Stimulated activated CD4-positive, alpha-beta T cell treated with anti-CD3 and anti-CD28 coated beads, Interleukin-1b, Interleukin-23, amount 100 ng/mL, for 1 hour (primary cell): ENCODE measurements at places on chromosomes 11 and 22.
A peak's percentile ranks its signal among the peaks of the same experiment; 100 is the strongest.

DNA sequence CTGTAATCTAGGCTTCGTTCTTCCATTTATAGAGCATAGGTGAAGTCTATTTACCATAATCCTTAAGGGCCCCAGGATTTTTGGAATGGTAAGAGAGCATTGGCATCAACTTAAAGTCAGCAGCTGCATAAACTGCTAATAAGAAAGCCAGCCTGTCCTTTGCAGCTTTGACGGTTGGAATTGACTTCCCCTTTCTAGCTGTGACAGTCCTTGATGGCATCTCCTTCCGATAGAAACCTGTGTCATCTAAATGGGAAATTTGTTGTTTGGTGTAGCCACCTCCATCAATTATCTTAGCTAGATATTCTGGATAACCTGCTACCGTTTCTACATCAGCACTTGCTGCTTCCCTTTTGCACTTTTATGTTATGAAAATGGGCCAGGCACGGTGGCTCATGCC lies 58.0 kb upstream of the GLYATL1B start:
- DNase-seq, result no peak

DNA sequence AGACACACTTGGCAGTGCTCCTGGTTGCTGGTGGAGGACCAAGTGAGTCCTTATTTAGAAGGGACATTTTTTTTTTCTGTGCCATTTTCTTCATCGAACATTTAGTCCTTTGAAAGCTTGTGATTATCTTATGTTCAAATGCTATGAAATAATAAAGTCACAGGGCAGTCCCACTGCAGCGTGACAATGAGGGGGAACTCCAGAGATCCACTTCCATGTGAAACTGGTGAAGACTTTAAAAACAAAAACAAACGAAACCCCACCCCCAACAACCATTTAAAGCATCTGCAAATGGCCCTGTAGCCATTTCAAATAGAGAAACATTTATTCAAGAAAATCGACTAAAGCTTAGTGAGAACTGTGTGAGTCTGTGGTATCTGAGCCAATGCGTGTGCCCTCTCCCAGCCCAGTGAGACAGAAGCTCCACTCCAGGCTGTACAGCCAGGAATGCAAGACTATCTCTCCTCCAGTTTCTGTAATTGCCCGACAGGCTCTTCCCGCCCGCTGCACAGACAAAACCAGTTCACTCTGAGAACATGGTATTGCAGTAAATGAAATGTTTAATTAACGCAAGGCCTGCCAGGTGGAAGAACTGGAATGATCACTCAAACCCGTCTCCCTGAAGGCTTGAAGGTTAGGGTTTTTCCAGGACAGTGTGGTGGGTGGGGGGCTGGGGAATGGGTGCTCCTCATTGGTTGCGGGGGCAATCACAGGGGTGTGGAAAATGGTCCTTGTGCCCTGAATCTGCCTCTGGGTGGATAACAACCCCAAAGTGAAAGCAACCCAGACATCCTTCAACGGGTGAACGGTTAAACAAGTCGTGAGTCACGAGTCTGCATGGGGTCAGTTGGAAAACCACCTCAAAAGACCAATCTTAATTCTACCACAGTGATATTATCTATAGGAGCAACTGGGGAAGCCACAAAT lies 8.4 kb downstream of the KRTAP5-6 start:
- no peak for DNase-seq

DNA sequence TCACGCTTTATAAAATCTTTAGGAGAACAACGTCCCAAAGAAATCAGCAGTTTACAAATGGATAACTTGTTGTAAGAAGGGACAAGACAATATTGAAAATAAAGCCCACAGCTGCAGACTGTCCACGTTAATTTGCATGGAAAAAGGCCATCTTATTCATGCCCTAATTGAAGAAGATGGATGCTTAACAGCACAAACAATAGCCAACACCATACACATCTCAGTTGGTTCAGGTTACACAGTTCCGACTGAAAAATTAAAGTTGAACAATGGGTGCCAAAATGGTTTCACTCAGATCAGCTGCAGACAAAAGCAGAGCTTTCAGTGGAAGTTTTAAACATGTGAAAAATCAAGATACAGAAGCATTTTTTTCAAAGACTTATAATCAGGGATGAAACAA lies 314.2 kb downstream of the RAB38 start:
- DNase-seq, result no peak

GRCh38 chr11:61164606-61165424 lies 3.6 kb upstream of the VPS37C start:
- DNase-seq, result no peak

GRCh38 chr22:31561238-31561887 lies 65.0 kb downstream of the SFI1 start:
- DNase-seq, result peak; percentile 7

DNA sequence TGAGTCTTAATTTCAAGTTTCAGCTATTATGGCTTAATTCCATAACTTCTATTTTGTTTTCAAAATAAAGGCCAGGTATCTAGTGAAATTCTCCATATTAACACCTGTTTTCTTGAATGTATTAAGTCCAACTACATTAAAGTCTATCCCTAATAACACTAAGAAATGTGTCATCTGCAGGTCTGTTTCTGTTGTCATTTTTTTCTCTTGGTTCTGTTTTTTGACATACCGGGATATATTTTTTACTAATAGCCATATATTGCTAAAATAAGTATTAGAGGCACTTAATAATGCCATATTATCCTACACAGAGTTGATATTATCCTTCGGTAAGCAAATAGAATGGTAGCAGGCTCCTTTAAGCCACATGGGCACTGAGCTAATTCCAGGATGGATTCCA lies 176.0 kb upstream of the MPPED2 start:
- no peak for DNase-seq

DNA sequence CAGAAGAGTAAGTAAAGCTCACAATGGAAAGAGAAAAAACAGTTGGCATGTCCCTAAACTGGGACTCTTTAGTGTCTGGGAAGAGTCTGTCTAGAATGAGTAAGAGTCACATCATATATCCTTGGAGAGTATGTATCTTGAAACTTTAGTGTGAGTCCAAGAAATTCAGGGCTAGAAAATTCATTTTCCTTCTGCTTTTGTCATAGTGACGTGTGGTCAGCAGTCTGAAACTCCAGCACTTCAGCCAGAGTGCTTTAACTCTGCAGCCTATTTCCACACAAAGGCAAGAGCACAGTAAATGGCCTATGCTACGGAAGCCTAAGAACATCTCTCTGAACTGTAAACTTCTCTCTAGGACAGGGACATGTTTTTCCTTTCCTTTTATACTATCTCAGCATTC lies 174.1 kb downstream of the FAM181B start:
- no peak for DNase-seq

DNA sequence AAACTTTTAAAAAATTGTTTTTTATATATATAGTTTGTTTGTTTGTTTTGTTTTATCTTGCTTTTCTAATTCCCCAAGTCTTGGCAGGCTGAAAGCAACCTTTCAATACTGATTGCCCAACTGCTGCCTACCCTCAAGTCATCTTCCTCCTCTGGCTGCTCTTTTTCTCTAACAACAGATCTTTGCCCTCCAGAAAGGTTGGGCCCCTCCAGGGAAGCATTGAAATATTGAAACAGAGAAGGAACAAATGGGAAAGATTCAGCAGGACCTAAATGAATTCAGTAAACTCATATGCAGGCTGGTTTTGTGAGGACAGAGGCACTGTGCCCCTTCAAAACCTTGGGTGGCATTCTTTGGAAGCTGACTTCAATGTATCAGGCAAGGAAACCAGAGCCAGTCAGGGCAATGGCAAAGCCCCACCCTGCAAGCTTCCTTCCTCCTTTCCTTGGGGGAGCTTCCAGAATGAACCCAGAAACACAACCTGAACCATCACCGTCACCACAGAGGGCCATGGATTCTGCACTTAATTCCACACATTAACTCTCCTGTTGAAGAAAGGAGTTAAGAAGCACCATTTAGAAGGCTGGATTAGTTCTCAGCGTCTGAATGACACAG lies 815 bp upstream of the MS4A6A start:
- no peak for DNase-seq

DNA sequence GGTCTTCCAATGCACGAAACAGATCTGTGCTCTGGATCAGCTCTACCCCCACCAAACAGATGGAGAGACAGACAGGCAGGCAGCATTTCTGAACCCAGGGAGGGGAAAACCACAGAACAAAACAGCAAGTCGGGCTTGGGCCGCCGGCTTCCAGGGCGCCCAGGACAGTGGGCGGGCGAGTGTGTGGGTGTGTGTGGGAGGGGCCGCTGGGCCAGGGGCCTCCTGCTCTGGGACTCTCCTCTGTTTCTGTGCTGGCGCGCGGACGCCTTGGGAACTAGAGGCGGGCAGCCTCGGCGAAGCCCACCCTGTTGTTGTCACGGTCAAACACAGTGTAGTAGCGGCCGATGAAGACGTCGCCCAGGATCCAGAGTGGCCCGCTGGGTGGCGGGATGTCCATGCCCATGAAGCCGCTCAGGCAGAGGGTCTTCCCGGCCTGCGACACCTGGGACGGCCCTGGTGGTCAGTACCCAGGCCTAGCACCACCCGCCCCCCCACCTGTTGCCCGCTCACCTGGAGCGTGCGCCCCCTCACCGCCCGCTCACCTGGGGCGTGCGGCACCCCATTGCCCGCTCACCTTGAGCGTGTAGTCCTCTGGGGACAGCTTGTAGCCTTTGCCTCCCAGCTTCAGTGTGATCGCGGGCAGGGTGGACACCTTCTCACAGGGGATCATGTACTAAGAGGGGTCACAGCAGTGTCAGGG lies 3.0 kb upstream of the IFITM10 start:
- DNase-seq, result no peak

GRCh38 chr11:118216621-118217481 lies 8.0 kb downstream of the JAML start:
- DNase-seq, result no peak

- no peak for DNase-seq
These were observed 196.9 kb downstream of the SNX19 start for GRCh38 chr11:130719220-130719915.

GRCh38 chr11:31106326-31106725 lies 263.2 kb downstream of the DCDC1 start:
- no peak for DNase-seq

DNA sequence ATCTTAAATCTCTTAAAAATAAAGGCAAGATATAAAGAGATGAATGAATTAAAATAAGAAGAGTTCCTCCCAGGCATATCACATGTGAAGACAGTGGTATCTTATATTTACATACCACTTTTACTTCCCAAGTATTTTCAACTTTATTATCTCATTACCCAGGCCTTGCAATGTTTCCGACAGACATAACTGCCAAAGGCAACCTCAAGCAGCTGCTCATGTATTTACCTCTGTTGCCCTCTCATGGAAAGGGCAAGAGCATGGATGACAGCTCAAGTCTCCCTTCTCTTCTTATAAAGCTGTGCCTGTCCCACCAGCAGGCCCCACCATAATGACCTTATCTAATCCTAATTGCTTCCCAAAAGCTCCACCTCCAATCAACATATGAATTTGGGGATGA lies 894.2 kb downstream of the NTM start:
- no peak for DNase-seq

GRCh38 chr11:76197941-76198640 lies 8.2 kb downstream of the WNT11 start:
- DNase-seq, result no peak

GRCh38 chr22:41555325-41555982 lies 5.4 kb upstream of the CSDC2 start:
- DNase-seq, result no peak

DNA sequence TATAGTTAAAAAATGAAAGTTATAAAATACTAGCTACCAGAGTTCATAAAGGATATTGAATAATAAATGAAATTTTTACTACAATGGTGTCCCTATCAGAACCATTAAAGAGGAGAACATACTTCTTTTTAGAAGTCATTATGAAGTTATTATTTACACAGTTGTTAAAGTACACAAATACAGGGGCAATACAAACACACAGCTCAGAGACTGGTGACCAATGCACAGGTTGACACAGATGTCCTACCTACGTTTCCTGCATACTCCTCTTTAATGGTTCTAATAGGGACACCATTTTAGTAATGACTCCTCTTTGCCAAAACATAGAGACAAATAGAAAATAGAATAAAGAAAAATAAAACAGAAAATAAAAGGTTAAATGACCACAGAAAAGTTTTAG lies 10.1 kb downstream of the NLRP10 start:
- no peak for DNase-seq

DNA sequence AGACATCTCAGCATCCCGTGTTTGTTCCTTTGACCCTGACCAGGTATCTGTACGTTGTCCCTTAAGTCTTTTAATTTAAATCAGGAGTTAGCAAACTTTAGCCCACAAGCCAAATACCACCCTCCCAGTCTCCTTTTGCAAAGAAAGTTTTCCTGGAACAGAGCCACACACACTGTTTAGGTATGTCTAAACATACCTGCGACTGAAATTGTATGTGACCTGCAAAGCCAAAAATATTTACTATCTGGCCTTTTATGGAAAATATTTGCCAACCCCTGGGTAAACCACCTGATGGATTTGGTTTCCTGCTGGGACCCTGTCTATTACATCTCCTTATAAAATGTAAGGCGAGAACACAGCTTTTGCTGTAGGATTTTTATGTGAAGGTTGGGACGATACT lies 20.2 kb upstream of the RCN1 start:
- no peak for DNase-seq

GRCh38 chr11:131827430-131827829 lies 457.0 kb downstream of the NTM start:
- no peak for DNase-seq

GRCh38 chr22:37428649-37429586 lies 1.6 kb upstream of the ELFN2 start:
- DNase-seq, result peak; percentile 35

GRCh38 chr22:38204784-38205183 lies 3.0 kb downstream of the MAFF start:
- DNase-seq, result no peak

DNA sequence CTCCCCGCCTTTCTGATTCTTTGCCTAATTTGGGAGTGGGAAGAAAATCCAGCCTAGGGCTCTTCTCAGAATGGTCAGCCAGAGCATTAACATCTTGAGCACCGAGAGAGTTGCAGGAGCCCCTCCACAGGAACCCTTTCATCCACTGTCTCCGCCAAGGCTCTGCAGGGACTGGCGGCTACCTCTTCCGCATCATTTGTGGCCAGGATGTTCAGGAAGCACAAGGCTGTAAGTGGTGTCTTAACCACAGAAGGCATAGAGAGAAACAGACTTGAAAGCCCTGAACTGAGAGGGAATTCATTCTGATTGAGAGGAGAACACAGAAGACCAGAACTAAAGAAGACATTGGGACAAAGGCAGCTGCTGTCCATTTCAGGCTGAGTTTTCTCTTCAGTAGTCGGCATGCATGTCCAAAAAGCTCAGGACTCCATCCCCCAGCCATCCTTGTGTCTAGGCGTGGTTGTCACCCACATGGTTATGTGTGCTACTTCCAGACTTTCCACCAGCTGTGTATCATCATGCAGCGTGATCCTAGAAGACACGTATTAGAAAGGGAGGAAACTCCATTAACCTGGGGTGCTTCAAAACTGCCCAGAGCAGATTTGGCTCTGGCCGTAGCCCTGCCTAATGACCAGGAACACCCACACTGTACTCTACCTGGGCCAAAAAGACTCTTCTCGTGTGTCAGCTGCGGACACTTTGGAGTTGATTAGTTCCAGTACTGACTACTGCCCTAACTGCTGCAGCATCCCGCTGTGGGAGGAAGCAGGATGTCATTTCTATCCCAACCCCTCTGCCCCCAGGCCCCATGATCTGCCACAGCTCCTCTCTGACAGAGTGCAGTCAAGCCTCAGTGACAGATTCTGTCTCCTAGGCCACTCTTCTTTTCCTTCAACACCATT lies 725.1 kb downstream of the NTM start:
- no peak for DNase-seq

- DNase-seq, result peak; percentile 61
These were observed at the start of gene NLRX1 for GRCh38 chr11:119168471-119169281. Gene NLRX1, plus strand, starts transcription at chr11:119168725. Its CDS starts 2,679 bp downstream, at chr11:119171404.

GRCh38 chr11:44645827-44646226 lies 80.4 kb downstream of the CD82 start:
- DNase-seq, result no peak
